ENCODE measurements at places on chromosomes 3 and 15.

GRCh38 chr3:178381971-178382448 lies 154.2 kb upstream of the KCNMB2 start:
- no peak for DNase-seq

GRCh38 chr15:27561816-27562215 lies 537.3 kb downstream of the OCA2 start:
- no peak for DNase-seq

- no peak for DNase-seq
Observed at GRCh38 chr3:159734681-159735080, 254.0 kb upstream of the IL12A start.

DNA sequence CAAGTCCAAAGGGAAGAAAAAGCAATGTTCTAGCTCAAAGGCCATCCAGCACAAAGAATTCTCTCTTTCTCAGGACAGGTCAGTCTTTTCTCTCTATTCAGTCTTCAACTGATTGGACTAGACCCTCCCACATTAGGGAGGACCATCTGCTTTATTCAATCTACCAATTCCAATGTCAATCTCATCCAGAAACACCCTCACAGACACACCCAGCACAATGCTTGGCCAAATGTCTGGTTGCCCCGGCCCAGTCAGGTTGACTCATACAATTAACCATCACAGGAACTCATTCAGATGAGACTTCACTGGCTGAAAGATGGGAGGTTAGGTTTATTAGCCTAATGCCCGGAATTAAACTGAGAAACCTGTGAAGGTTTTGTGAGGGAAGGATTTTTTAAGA lies 32.4 kb downstream of the ACAN start:
- no peak for DNase-seq

- DNase-seq: no peak
Observed at GRCh38 chr15:74777769-74778598, 3.9 kb upstream of the CSK start.

DNA sequence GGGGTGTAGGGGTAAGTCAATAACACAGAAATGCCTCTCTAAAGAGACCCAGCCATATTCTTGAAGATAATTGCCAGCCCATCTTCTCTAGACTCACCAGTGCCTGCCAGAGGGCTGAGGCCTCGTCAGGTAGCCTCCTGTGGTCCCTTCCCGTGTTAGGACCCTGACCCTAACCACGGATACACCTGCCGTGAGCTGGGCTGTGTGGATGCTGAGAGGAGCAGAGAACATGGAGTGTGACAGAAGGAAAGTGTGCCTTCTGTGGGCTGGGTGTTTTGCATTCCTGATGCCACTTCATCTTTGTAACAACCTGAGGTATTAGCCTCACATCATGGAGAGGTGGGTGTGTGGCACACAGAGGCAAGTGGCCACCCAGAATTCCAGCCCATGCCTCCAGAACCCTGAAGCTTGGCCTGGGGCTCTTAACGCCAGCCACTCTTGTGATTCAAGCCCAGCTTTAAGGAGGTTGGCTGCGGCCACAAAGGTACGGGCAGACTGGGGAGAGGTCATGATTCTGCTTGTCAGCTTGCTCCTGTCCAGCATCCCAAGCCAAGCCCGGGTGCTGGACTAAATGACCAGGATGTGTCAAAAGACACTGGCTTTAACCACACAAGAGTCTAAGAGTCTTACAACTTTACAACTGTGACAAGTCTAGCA lies 21.1 kb upstream of the ABTB1 start:
- no peak for DNase-seq

DNA sequence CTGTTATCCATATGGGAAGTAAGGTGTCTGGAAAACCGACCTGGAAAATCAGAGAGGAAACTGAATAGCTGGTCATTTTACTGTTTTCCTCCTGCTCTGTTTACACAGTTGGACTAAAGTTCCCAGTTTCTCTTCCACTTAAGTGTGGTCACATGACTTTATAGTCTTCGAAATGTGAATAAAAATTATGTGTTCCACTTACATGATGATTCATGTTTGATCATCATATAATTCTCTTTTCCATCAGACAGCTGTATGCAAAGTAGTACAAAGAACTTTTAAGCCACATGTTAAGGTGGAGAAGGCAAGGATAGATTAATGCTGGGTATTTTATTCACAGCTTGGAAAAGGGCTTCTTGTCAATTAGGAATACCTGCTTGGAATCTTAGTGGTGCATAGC lies 525.5 kb upstream of the BCHE start:
- no peak for DNase-seq

- no peak for DNase-seq
Observed at GRCh38 chr3:123379041-123379830, 69.7 kb downstream of the ADCY5 start.

DNA sequence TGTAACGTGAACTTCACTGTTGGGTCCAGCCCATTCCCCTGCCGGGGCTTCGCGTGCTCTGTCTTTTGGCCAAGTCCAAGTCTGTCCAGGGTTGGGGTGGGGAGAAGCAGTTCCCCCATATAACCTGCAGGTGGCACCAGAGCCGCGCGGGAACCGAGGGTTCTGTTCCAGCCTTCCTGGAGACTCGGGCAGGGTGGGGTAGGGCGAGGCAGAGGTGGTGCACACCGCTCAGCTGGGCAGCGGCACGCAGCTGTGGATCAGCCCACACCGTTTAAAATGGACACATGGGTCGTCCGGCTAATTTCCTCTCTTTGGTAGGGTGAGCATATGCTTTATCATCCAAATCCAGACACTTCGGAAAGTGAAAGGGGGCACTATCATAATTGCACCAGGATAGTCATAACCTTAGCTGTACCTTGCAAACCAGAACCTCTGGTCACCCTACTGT lies 118.1 kb downstream of the TBC1D2B start:
- peak; percentile 89 for DNase-seq

DNA sequence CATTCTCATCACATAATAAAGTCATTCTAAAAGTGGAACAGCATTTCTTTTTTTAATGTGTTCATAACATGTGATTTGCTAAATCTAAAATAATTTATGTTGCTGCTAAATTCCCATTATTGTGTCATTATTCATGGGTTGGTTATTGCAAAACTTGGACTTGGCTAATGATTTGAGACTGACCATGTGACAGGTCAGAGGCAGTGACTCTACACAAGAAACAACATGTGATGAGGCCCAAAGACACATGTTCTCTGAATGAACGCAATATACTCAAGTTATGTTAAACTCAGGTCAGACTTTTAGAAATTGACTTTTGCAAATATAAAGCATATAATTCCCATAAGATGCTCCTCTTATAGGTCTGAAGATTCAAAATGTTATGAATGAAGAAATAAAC lies 566.1 kb downstream of the TBL1XR1 start:
- no peak for DNase-seq

DNA sequence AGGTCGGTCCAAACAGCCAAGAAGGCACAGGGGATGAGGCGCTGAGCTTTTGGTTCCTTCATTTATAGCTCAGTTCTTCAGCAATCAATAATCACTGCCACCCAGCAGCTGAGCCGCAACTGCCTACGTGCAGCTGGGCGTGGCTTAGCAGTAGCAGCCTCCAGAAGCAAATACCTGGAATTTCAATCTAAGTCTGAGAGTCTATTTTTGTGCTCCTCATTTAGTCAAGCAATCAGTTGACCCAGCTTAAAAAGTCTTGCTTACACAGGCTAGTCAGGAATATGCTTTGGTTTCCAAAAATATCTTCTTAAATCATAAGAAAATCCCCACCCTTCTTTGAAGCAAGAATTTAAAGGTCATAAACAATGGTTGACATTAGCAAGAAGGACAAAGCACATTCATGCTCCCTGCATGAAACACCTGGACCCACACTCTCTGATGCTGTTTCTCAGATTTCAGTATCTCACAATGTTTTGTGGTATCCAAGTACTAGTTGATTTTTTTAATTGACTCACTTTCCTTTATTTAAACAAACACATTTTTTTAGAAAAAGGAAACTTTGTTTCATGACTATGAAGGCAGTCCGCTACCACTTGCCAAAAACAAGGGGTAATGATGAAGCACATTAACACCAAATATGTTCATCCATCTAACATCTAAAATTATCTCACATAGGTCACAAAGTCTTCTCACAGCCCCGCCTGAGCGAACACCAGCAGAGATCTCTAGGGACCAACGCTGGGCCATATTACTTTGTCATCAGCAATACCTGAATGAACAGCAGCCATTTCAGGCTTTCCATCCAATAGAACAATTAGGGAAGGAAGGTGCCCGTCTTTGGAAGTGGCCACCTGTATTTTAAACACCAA lies 106.1 kb downstream of the OXNAD1 start:
- no peak for DNase-seq

DNA sequence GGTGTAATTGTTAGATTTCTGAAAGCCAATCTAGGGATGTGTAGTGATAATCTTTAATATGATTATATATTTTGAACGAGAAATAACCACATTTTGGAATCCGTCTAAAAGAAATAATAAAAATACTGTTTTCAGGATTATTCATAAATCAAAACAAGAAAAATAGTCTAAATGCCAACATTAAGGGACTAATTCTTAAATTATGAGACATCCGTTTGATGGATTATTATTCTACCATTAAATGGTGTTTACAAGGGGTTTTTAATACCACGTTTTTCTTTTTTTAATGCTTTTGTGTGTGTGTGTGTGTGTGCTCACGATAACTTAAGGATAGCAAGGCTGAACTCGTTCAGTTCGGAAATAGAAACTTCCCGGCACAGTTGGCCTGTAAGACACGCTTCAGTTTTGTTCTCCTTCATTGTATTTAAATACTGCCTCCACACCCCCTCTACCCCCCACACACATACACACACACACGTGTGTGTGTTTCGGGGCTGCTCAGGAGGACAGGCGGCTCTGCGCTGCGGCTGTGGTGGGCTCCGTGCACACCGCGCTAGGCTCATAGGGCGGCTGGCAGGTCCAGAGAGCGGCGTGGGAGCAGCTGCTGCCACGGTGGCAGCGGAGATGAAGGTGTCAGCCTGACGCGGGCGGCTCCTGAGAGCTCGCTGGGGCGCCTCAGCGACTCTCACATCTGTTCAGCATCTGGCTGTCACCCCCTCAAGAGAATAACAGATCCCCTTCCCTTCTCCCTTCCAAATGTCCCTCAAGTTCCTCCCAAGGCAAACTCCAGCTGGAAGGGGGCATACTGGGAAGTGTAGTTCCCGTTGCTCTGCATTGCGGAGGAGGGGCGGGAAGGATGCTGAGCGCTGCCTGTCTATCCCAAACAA lies 23.0 kb upstream of the ANP32A start:
- peak; percentile 56 for DNase-seq

DNA sequence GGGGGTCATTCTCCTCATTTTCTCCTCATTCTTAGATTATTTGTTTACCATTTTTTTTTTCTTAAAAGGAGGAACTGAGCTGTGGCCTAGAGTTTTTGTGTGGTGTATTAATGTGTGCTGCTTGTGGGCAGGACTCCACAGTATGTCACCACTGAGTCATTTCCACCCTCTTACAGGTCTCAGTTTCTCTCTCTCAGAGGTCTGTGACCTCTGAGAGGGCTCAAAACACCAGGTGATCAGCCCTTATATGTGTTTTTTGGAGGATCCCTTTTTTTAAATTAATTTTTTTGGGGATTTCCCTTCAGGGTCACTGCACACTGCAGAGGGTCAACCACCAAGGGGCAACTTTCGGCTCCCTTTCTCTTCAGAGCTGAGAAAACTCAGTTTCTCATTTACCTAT lies 166.4 kb downstream of the SUCNR1 start:
- no peak for DNase-seq

GRCh38 chr3:151268267-151269235 lies 9.8 kb downstream of the P2RY14 start:
- DNase-seq: no peak

All from right hindlimb (tissue), 1 donor.